ENCODE measurements at places on chromosomes 12 and 14.

DNA sequence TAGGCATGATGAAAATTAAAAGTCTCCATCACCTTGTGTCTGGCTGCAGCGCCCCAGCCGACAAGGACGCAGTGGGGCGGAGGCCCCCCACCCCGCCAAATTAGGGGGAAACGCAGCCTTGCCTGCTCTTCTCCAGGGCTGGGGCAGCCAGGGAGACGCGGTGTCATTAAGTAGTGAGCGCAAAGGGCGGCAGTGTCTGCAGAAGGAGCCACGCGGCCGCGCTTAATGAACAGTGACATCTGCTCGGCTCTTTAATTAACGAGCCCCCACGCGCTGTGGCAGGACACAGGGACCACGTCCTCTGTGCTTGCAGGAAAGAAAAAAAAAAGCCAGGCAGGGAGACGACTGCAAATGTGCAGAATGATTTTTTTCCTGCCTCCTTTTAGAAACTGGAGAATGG is 93.4 kb upstream of the NCOR2 start:
- DNase-seq, result no peak

GRCh38 chr14:99589031-99589441 is 15.0 kb downstream of the CCDC85C start:
- DNase-seq, result no peak

DNA sequence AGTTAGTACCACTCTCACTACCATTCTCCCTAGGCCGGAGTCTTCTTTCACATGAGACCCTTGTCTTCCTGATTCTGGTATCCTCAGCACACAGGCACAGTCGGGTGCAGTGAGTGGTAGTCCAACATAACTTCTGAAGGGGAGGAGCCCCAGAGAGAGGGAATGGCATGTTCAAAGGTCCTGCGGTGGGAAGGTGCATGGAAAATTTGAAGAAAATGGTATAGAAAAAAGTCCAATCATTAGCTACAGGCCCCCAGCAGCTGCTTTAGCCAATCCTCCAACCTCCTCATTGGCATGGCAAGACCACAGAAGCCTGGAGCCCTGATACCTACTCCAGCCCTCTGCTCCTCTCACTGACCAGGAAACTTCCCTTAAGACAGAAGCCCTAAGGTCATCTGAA is 96.6 kb downstream of the ZFP36L1 start:
- DNase-seq, result no peak

DNA sequence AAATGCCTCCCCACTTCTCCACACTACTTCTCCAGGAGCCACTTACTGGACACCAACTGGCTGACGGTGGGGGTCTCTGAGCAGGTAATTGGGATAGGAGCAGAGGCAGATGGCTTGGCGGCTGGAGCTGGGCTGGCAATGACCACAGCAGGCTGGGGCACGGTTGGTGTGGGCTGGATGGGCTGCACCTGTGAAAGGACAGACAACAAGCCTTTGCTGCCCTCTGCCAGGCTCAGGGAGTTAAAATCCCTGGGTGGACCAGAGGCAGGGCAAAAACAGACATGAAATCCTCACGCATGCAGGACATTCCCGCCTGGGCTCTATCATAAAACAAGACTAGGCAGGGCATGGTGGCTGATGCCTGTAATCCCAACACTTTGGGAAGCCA is 19.3 kb upstream of the TFCP2 start:
- DNase-seq, result no peak

GRCh38 chr12:124278389-124279101 is 16.3 kb upstream of the RFLNA start:
- DNase-seq, result no peak

GRCh38 chr14:29895591-29896083 is 32.0 kb downstream of the PRKD1 start:
- DNase-seq, result no peak

DNA sequence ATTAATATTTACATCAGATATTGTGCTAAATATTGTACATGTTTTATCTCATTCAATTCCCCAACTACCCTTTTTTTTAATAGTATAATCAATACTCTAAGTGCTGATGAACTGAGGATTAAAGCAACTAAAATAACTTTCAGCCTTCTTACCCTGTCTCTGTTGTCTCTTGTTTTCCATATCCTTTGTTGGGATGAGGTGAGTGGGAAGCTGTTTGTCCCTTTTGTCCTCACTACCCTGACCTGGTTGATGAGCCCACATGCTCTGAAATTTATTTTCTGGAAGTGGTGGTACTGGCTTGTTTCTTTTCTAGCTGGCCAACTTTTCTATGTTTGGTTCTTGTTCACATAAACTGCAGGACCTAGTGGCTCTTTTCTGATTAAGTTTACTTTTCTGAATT is 9.6 kb upstream of the ART4 start:
- no peak for DNase-seq

GRCh38 chr14:75434138-75434889 is 6.5 kb downstream of the JDP2 start:
- no peak for DNase-seq

DNA sequence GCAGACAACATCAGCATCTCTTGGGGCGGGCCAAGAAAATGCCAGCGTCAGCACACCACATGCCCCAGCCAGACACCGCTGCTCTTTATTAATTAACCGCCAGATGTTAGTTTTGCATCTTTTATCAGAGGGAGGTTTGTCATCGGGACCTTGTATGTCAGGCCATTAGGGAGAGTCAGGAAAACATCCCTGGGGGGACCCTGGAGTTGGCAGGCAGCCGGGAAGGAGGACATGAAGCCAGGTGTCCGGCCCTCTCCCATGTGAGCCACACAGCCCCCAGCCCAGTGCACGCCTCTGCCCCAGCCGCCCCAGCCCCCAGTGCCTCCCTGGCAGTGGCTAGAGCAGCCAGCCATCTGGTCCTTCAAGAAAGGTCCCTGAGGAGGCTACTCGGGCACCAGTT is 56.9 kb upstream of the FAM222A start:
- no peak for DNase-seq

DNA sequence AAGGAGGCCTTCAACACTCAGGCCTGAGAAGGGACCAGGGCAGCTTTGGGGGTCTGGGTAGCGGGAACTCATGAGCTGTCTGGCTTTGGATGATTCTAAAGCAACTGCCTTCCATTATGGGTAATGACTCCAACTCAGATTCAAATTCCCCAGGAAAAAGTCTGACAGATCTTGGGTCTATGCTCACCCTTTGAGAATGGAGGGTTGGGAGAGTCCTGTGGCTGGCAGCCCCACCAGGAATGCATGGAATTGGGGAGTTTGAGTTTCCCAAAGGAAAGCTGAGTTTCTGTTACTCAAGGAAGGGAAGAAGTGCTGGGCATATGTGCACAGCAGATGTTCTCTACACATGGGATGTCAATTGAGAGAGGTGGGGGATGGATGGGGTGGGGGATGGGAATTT is 22.4 kb upstream of the LTBP2 start:
- no peak for DNase-seq

DNA sequence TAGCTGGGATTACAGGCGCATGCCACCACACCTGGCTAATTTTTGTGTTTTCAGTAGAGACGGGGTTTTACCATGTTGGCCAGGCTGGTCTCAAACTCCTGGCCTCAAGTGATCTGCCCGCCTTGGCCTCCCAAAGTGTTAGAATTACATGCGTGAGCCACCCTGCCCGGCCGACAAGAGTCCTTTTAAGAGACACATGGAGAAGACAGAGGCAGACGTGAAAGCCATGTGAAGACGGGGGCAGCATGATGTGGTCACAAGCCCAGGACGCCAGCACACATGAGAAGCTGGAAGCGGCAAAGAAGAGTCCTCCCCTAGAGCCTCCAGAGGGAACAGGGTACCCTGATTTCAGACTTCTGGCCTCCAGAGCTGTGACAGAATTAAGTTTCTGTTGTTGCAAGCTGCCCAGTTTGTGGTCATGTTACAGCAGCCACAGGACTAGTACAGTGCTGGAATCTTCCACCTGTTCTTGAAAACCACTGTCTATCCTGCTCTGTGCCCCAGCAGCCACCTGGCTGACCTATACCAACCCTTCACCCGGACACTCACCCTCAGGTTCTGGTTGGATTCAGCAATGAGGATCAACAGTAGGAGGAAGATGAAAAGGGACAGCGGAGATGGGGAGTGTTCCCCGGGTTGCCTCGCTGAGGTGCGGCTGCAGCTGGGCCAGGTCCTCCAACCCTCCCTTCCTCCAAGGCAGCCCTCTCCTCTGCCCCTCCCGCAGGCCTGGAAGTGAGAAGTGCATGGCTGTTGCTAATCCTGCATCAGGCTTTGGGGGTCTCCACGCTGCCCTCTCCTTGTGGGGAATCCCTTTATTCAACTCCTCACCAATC is 16.9 kb downstream of the VPS37B start:
- DNase-seq, result no peak

- no peak for DNase-seq
Measured at GRCh38 chr14:67575684-67576083, 24.4 kb downstream of the PIGH start.

DNA sequence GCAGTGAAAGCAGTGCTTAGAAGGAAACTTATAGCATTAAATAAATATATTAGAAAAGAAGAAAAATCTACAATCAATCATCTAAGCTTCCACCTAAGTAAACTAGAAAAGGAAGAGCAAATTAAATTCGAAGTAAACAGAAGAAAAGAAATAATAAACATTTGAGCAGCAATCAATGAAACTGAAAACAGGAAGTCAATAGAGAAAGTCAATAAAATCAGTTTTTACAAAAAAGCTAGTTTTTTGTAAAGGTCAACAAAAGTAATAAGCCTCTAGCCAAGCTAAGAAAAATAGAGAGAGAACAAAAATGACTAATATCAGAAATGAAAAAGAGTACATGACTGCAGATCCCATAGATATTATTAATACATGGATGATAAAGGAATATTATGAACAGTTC is 34.2 kb upstream of the KTN1 start:
- DNase-seq, result no peak

DNA sequence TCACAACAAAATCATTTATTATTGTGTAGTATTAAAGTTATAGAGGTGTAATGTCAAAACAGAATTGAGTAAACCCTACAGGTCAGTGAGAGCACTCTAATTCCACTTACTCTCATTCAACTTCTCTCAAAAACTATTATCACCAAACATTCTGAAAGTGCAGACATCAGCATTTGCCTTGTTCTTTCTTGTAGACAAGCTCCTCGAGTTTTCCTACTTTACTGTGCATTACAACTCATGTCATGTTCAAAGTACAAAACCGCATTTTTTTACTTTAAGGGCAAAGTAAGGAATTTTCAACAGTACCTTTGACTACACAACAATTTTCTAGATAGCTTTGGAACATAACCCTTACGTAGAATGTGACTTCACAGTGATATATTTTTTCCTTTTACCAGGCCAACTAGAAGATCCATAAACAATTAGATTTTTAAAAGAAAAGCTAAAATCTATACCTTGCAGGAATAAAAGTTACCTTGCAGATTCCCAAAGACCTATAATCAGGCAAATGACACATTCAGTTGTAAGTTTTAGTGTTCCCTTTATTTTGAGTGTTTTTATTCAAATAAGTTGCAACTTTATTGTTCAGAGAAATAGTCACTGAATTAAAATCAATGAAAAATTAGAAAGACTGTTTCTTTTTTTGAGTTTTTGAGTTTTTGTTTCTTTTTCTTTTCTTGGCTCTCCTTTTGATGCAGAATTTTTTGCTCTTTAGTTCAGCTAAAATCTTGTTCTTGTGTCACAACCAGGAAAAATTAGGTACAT is 12.7 kb upstream of the USP15 start:
- no peak for DNase-seq

- DNase-seq, result no peak
Measured at GRCh38 chr14:92568621-92569479, 55.3 kb downstream of the RIN3 start.

DNA sequence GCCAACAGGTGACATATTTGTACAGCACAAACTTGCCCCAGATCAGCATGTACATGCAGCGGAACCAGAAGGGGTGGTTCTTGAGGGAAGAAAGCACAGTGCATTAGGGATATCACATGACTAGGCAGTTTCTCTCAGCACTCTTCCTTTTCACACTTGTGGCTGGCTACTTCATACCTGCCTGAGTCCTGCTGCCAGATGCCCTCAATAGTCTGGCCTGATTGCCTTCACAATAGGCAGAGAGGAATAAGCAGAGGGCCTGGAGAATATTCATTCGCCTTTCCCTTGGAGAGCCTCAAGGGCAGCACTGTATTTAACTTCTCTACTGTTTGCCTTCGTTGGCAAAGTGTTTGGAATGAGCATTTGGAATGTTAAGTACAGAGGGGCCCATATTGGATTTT is 7.9 kb downstream of the EMG1 start:
- no peak for DNase-seq

GRCh38 chr12:32400114-32400672 is 835 bp downstream of the FGD4 start:
- no peak for DNase-seq

- no peak for DNase-seq
Measured at GRCh38 chr14:45083617-45083975, 320 bp upstream of the PRPF39 start.

Data from forelimb muscle (tissue), 1 donor.